ENCODE measurements at places on chromosomes 11 and 22.

- no peak for DNase-seq
Measured at GRCh38 chr11:80155412-80156017, 714.7 kb upstream of the TENM4 start.

GRCh38 chr11:71305041-71305440 is 52.7 kb upstream of the SHANK2 start:
- DNase-seq = no peak

DNA sequence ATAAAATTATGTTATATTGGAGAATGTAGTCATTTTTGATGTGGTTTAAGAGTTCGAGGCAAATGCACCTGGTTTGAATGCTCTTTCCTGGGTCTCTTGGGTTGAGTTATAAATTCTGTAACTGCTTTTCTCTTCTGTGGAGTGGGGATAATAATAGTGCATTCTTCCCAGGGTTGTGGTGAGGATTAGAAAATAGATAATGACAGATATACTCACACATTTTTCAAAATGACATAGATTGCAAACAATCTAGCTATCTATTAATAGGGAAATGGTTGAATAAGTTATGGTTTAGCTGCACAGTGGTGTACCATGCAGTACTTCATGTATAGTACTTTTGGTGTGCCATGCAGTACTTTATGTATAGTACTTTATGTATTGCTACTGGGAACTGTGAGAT is 67.4 kb downstream of the SWAP70 start:
- DNase-seq = no peak

- no peak for DNase-seq
Measured at GRCh38 chr11:105179542-105180278, 40.1 kb upstream of the CARD18 start.

- DNase-seq = no peak
Measured at GRCh38 chr11:95486466-95486865, 255.5 kb upstream of the SESN3 start.

DNA sequence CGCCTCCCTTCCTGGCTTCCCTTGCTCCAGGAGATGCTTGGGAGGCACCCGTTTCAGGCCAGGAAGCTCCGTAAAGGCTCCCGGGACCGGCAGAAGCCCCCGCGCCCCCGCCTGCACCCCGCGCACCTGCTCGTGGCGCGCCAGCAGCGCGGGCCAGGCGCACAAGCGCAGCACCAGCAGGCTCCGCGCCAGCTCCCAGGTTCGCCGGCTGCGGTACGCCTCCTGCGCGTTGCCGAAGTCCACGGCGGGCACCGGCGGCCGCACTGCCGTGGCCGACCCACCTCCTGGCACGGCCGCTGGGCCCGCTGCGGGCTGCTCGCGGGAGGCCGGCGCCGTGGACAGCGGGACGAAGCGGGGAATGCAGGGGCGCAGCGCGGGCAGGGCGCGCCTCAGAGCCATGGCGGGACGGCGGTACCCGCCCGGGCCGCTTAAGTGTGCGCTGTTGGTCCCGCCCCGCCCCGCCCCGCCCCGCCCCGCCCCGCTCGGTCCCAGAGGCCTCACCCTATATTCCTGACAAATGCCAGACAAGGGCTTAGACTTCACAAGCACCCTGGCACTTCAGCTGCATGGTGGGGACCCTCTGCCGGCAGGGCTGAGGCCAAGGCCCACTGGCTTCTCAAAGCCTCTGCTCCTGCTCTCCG is at the start of gene PRODH:
Gene PRODH, minus strand, starts transcription at position 405 of the 641 bp plus-strand sequence. Its CDS starts 6 bp downstream, at position 399.
- DNase-seq = no peak

GRCh38 chr11:114309517-114309916 is 13.3 kb downstream of the NNMT start:
- DNase-seq = no peak

DNA sequence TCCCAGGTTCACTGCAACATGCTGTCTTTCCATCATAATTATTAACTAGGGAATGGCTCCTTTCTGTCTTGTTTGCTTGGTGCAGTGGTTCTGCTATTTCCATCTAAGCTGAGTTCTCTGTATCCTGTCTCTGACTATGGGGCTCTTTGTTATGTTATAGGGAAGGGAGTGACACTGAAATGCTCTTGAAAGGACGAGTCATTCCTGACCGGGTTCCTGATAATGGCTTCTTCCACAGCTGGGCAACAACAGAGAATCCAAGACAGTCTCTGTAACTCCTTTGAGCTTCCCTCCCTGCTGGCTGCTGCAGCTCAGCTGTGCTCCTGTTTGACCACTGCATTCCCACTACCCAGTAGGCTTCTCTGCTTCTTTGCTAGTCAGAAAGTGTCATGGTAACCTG is 24.1 kb downstream of the OR2AT4 start:
- no peak for DNase-seq

- DNase-seq = no peak
Measured at GRCh38 chr11:693887-694562, 997 bp downstream of the DEAF1 start.

- DNase-seq = no peak
Measured at GRCh38 chr11:130197386-130198035, 37.9 kb downstream of the ST14 start.

- no peak for DNase-seq
Measured at GRCh38 chr11:101321222-101321621, 191.6 kb upstream of the PGR start.

GRCh38 chr22:22655452-22656290 is 11.3 kb downstream of the GGTLC2 start:
- DNase-seq = no peak

DNA sequence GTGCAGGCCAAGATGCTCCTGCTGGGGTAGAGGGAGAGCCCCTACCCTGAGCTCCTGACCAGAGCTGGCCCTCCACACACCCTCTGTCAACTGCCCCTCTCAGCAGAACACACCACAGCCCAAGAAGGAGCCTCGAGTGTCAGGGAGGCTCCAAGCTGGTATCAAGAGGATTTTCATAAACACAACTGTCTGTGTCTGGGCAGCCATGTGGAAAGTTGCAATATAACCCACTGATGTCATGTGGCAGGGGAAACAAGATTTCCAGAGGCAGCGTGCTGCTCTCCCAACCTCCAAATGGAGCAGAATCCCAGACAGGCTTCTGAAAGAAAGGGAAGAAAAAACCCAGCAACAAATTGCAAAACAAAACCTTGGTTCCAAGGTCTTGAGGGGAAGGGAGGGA is 569.9 kb downstream of the BUD13 start:
- no peak for DNase-seq

DNA sequence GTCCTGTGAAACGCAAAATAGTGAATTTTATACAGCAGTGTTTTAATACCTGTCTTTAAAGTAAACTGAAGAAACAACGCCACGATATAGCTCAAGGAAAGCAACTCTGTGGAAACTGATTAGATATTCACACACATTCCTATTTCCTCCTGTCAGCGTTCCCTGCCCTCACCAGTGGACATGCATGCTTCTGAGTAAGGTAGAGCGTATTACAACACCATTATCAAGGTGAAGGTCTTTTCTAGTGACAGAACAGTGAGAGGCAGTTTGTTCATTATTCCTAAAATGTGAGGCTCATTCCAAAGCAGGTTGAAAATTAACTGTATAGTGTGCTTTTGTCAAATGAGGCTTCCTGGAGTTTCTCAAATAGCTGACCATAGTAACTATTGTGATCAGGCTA is 153.1 kb downstream of the DDX10 start:
- no peak for DNase-seq

- no peak for DNase-seq
Measured at GRCh38 chr11:123076484-123076883, 14.5 kb upstream of the HSPA8 start.

DNA sequence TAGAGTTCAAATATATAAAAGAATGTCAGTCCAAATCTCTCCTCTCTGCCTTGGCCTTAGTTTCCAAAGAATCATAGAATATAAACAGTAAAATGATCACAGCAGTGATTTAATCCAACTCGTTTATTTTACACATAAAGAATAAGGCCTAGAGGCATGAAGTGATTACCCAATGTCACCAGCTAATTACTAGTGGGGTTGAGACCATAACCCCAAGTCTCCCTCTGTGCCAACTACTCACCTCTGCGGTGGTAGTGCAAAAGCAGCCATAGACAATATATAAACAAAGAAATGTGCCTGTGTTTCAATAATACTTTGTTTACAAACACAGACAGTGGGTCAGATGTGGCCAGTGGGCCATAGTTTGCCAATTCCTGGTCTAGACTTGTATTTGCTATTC is 96.6 kb upstream of the FAT3 start:
- DNase-seq = no peak

- DNase-seq = no peak
Measured at GRCh38 chr11:72352859-72353551, 81.3 kb downstream of the CLPB start.

DNA sequence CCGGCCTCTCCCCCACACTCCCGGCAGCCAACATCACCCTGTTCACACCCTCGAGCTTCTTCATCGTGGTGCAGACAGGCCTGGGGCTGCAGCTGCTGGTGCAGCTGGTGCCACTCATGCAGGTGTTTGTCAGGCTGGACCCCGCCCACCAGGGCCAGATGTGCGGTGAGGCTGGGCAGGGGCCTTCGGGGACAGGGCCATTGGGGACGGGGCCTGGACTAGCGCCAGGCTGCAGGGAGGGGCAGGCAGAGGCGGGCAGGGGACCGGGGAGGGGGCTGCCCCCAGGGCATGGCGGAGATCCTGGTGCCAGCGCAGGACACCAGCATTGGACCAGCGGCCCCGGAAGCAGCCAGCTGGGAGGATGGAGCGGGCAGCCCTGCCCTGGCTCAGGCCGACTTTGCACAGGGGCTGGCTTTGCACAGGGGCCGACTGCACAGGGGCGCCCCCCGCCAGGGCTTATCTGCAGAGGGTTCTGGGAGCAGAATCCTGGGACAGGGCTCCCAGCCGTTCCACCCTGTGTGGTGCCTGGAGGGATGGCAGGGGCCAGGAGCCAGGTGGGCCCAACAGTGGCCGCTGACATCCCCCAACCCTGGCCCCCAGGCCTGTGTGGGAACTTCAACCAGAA is 8.6 kb downstream of the MUC5B start:
- DNase-seq = no peak

DNA sequence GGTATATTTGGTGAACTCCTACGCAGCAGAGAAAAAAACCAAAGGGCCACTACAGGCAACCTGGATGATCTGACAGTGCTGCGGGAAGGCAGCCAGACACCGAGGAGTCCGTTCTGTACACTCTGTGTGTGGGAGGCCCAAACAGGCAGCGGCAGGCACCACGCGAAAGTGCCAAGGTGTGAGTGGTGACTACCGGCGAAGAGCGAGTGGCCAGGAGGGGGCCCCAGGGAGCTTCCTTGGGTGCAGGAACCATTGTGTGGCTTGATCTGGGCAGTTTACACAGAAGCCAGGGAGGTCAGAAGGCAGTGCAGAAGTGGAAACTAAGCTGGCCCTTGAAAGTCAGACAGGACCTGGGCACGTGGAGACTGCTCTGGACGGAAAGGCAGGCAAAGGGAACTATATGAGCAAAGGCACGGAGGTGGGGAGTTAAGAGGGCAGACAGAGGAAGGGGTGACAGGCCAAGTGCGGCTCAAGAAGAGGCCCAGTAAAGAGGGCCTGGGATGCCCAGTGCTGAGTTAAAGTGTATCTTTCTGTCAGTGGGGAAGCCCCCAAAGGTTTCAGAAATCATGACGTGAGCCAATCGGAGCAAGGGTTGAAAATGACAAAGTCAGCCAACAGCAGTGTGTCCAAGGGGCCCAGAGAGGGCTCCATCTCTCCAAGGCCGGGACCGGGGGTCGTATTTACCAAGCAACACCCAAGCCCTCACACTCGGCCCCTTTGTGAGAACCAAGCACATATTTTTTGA is 10.6 kb downstream of the TMEM184B start:
- DNase-seq = peak; percentile 32

DNA sequence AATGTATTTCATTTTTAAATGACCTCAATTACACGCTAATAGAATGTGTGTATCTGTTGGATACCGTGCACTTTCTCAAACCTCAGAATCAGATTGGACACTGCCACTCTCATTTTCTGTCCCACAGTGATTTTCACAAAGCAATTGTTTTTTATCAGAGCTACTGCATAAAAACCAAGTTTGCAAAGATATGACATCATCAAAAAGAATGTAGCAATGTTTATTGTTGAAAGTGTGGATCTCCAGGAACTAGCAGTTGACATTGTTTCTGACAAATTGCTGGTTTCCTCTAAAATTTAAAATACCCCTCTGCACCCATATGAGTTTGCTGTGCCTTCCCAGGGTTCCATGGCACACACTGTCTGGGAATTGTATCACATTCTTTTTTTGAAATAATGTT is 362.7 kb upstream of the DDI1 start:
- no peak for DNase-seq

DNA sequence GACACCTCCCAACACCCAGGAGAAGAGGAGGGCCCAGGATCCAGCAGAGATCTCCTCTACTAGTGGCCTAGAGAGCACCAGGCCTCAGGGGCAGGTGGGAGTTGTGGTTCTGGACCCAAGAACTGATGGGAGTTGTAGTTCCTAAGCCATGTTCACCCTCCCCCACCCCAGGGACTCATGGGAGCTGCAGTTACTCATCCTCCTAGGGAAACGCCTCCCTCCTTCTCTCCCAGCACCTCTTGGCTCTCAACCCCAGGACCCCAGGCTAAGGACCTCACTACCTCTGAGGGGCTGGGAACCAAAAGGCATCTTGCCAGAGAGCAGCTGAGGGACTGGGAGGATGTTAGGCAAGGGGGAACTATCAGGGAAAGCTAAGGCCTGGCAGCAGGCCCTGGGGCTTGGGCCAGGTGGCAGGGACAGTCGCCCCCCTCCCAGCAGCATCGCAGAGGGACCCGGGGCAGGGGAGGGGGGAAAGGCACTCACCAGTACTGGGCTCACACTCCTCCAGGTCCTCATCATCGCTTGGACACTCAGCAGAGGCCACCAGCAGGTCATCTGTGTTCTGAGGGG is 28.9 kb downstream of the SLC22A12 start:
- no peak for DNase-seq
